NCI-H774 (cell line): ENCODE measurements at places on chromosomes 7 and 10.

DNA sequence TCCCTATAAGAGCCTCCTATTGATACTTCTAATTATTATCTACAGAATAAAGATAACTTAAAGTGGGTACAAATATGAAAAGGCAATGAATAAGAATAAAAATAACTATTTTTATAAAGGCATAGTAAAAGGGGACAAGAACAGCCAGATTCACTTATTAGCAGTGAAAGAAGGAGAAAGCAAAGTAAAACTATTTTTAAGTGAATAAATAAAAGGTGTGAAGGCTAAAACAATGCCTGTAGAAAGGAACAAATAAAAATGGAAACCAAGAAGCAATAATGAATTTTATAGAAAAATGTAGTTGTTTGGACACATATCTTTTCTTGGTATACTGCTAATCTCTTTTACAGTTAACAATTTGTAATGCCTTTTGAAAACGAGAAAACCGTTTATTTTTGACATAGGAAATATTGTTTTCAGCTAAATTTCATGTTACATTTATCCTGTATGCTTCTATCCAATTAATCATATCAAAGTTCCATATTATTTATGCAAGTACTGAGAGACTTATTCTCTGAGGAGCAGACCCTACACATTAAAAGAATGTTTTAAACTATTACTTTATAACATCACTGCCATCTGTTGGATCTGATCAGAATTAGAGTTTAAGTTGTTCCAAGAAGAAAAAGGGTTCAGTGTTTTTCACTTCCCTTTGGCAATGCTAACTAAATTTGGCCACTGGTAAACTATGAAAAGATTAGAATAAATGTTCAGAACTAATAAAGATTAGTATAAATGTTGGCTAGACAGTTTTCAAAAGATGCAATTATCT is 59.1 kb downstream of the ARMC3 start:
- peak; percentile 25 for DNase-seq

GRCh38 chr7:131603932-131604331 is 47.5 kb upstream of the PODXL start:
- no peak for DNase-seq

- no peak for DNase-seq
Observed at GRCh38 chr7:20918156-20918555, 131.5 kb upstream of the SP8 start.

DNA sequence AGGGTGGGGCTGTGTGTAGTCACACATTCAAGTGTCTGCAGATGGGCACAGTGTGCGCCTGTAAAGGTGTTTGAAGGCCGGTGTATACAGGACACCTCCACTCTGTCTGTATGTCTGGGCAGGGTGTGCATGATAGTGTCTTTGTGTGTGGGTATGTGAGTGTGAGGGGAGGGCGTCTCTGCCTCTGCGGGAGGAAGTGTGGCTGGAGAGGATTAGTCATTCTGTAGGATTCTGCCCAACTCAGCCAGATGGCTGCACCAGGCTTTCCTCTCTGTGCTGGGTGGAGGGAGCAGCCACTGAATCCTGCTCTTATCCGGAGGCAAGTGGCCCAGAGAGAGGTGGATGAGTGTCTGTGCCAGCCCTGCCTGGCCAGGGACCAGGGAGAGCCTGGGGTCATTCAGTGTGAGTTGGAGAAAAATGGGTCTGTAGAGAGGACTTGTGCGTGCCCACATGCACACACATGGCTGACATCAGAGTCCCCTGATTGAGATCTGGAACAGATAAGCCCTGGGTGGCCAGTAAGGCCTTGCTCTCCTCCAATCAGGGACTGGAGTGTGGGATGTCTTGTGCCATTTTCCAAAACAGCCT is 1.7 kb downstream of the SFXN3 start:
- DNase-seq, result no peak

DNA sequence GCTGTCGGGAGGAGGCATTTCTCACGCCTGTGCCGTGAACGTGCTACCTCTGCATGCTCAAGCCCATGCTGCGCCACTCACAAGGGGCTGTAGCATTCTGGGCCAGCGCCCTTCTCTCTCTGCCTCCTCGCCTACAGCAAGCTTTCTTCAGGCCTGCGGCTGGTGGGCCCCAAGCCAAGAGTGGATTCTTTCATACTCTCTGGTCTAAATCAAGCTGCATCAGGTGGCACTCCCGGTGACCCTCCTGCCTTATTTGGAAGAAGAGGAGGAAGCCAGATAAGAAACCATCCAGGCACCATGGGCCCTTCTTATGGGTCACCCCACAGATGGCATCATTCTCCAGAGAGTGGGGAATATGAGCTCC is 86.7 kb upstream of the DUSP5 start:
- no peak for DNase-seq

DNA sequence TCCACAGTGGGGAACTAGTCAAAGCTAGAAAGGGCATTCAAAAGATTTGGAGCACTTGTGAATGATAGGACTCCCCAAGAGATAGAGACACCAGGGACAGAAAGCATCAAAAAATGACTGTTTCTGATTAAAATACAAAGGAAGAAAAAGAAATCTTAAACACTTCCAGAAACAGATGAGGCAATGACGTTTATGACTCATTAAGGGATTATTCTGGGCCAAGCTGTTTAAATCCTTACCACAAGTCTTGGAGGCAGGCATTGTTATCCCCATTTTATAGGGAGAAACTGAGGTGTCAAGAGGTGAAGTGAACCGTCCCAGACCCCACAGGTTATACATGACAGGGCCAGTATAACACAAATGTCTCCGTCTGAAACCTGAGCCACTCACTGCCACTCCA is 68.3 kb upstream of the AMPH start:
- DNase-seq, result no peak

GRCh38 chr10:34816501-34817002 is 1.5 kb upstream of the PARD3 start:
- no peak for DNase-seq

- no peak for DNase-seq
Observed at GRCh38 chr10:70742537-70743429, 42.4 kb downstream of the TBATA start.

DNA sequence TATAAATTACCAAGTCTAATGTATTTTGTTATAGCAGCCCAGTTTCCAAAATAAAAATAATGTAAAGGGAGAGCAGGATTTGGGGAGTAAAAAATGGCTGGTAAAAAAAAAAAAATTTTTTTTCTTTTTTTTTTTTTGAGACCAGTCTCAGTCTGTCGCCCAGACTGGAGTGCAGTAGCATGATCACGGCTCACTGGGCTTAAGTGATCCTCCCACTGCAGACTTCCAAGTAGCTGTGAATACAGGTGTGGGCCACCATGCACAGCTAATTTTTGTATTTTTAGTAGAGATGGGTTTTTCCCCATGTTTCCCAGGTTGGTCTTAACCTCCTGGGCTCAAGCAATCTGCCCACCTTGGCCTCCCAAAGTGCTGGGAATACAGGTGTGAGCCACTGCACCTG is 4.8 kb upstream of the LSM8 start:
- no peak for DNase-seq

- no peak for DNase-seq
Observed at GRCh38 chr7:27179503-27180430, 5.3 kb downstream of the HOXA11 start.

- no peak for DNase-seq
Observed at GRCh38 chr7:39741942-39742623, 118.7 kb downstream of the RALA start.

DNA sequence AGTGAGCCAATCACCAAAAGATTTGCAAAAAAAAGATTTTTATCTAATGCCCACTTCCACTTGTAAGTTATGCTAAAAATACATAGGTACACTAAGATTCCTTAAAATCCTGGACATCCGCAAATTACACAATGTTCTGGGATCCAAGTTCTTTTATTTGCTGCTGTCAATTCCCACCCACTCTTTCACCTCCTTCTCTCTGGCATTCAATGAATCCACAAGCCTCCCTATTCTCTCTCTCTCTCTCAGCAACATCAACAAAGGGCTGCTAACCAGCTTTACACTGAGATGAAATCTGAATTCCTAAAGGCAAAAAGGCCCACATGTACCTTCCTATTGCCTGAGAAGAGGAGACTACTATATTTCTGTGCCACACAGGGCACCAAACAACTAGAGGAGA is 99.9 kb downstream of the ARMH3 start:
- DNase-seq, result no peak

DNA sequence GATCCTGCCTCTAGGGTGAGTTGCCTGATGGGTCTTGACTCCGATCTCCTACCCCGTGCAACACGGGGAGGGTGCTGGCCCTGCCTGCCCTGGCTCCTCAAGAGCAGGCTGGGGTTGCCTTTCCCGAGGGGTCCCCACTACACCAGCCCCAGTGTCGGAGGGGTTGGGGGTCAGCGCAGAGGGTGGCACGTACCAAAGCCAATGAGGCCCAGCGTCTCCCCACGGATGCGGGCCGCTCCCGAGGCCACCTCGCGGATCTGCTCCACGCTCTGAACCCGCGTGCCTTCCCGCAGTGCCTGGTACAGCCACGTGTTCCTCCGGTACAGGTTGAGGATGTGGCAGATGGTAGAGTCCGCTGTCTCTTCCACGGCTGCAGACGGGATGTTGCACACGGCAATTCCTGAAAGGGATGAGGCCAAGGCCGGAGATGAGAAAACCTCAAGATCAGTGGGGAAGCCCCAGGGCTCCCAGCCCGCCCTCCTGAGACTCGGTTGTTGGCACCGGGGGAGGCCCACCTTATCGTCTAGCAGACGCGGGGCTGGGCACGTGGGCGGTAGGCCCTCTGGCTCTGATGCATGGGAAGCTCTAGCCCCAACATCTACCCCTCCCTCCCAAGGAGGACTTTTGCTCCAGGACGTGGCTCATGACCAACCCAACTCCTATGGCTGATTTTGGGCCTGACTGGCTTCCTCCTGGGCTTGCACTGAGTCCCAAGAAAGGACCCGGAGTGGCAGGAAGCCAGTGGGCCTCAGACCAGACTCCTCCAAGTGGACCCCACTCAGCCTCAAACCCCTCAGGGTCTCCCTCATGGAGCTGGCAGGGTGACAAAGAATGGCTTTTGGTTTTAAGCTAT is 56.1 kb downstream of the ZRANB1 start:
- no peak for DNase-seq

DNA sequence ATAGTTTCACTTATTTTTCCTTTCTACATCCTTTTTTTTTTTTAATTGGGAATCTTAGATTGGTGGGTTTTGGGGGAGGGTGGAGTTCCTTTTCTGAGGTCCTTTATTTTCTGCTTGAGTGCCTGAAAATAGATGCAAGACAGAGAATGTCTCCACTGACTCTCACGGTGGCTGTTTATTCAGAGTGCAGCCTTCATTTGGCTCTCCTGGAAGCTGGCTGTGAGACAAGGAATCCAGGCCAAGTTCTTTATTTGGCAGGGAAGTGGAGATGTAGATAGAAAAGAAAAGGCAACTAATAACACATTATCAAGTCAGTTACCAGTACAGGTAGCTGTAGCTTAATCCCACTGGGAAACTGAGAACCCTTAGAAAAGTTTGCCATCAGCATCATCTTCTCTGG is 118.6 kb downstream of the CNTNAP2 start:
- DNase-seq, result no peak

DNA sequence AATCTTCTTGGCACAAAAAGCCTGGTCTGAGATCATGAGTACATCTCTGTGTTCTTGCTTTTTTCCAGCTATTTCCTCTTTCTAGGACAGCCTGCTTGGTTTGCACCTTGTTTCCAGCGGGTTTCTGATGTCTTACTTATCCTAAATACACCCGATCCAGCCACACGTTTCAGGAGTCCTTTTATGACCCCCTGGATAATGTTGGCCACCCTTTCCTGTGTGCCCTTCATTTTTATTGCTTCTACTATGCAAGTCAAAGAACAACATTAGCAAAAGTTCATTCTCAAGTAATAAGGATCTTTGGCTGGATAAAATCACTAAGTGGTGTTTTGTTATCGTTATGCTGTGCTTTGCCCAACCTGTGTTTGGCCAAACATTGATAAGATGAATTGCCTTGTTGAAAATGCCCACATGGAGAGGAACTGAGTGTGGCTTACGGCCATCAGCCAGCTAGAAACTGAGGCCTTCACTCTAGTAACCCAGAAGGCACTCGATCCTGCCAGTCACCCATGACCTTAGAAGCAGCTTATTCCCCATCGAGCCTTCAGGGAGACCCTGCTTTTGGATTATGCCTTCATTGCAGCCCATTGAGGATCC is 28.7 kb upstream of the AKR1C1 start:
- no peak for DNase-seq

DNA sequence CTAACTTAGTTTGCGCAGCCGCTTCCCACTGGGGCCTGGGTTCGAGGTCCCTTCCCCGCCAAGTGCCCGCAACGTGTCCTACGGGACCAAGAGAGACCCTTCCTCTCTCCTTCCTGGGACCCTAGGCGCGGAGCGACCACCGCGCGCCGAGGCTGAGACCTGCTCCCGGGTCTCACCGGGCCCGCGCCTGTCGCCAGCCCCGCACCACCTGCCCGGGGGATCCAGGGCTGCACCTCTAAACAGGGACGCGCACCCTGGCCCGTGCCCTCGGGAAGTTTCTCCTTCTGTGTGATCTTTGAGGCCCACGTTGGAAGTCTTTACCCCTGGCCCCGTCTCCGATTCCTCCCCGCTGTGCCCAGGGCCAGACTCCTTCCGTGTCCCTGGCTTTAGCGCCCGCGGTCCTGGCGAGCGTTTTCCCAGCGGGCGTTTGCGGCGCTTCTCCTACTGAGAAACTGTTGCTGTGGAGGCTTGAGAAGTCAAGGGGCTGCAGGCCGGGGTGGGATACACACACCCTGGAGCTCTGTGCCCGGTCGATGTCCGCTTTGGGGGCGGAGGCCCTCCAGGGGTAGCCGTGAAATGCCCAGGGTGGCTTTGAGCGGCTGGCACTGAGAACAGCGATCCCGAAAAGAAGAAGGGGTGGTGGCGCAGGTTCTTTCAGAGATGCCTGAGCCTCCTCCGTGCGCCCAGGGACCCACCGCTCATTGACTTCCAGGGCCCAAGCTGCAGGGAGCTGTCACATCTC is 575 bp downstream of the PLPP4 start:
- DNase-seq, result no peak

- DNase-seq, result no peak
Observed at GRCh38 chr7:86748201-86748600, 104.5 kb downstream of the GRM3 start.

DNA sequence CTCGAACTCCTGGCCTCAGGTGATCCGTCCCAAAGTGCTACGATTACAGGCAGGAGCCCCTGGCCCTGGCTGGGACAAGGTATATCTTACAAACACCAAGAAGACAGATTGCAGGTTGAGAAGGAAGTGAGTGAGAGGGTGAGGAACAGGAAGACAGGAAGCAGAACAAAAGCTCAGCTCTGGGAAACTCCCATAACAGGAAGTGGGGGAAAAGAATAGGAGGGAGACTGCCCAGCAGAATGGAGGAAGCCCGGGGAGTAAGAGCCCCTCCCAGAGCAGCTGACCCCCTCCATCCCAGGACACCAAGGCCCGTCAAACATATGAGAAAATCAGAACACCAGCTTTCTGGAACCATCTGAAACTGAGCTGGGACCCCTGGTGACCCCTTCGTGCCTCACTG is 2.9 kb downstream of the TECPR1 start:
- no peak for DNase-seq
